A549 treated with Mapracorat at 1 μM for 4 hours (cell line): ENCODE measurements at places on chromosomes 4 and X. TPM values are rescaled to one million over a fixed set of nuclear protein-coding genes. Genes with fewer than 3 reads are reported as not detected.

The GC gene
- not detected in 5 replicates for total RNA-seq

The ASB9 gene
- total RNA-seq: 19.5 to 25.3 TPM (median 21.0 TPM) in 5 replicates

The CTAG1B gene
- total RNA-seq: not detected in 5 replicates

The PAGE2B gene
- total RNA-seq: not detected in 5 replicates

The TBC1D25 gene
- total RNA-seq: 11.1 to 14.9 TPM (median 12.5 TPM) in 5 replicates

The NALF2 gene
- 4.5 to 5.6 TPM (median 5.5 TPM) in 5 replicates for total RNA-seq

The CD38 gene
- 9.6 to 16.6 TPM (median 13.3 TPM) in 5 replicates for total RNA-seq

The TMEM144 gene
- 2.4 to 3.5 TPM (median 3.1 TPM) in 5 replicates for total RNA-seq

The ARHGAP6 gene
- total RNA-seq: 0.05 to 0.09 TPM in 2 of 5 replicates, not detected in the others

The ATG4A gene
- 7.1 to 8.5 TPM (median 7.8 TPM) in 5 replicates for total RNA-seq

The ERAS gene
- not detected in 5 replicates for total RNA-seq

The GPM6B gene
- total RNA-seq: 0.09 to 0.28 TPM (median 0.24 TPM) in 5 replicates

The XK gene
- total RNA-seq: 0.28 to 0.44 TPM (median 0.40 TPM) in 5 replicates

The PPP1R3F gene
- 1.4 to 4.1 TPM (median 2.8 TPM) in 5 replicates for total RNA-seq

The PRICKLE3 gene
- 12.4 to 18.2 TPM (median 17.1 TPM) in 5 replicates for total RNA-seq

The CLDN22 gene
- total RNA-seq: not detected in 5 replicates

The COX7B2 gene
- not detected in 5 replicates for total RNA-seq

The MAP3K15 gene
- 1.7 to 2.2 TPM (median 2.0 TPM) in 5 replicates for total RNA-seq

The VCX gene
- not detected in 5 replicates for total RNA-seq

The SSX2B gene
- total RNA-seq: not detected in 5 replicates

The JCHAIN gene
- total RNA-seq: 0.17 to 0.21 TPM (median 0.20 TPM) in 3 of 5 replicates, not detected in the others

The RXFP1 gene
- not detected in 5 replicates for total RNA-seq

The NDP gene
- total RNA-seq: not detected in 5 replicates

The PNMA6F gene
- total RNA-seq: not detected in 5 replicates

The HMGN5 gene
- 1.6 to 3.8 TPM (median 2.4 TPM) in 5 replicates for total RNA-seq

The ASB12 gene
- total RNA-seq: 0.12 TPM in 1 of 5 replicates, not detected in the others

The ITGB1BP2 gene
- total RNA-seq: 0.79 to 1.2 TPM (median 1.0 TPM) in 5 replicates
